T-cell (primary cell): ENCODE measurements at places on chromosomes 1 and 21.

GRCh38 chr1:220889333-220889732 lies 10.1 kb downstream of the HLX start:
- DNase-seq, result no peak

DNA sequence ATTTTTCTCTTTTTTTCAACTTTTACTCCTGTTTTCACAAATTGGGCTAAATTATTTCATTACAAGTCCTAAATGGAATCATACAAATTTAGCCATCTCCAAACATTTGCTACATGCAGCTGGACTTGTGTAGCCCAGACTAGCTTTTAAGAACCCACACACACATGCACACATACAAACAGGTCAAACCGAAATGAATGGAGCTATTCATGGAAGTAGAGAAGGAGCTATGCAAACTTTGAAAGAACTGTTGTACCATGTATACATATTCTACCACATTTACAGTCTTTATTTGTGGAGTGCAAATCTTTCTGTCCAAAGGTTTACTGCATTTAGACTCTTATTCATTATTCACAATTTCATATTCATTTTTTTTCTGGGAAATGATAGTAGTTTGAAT lies 189.1 kb upstream of the RNPC3 start:
- no peak for DNase-seq

DNA sequence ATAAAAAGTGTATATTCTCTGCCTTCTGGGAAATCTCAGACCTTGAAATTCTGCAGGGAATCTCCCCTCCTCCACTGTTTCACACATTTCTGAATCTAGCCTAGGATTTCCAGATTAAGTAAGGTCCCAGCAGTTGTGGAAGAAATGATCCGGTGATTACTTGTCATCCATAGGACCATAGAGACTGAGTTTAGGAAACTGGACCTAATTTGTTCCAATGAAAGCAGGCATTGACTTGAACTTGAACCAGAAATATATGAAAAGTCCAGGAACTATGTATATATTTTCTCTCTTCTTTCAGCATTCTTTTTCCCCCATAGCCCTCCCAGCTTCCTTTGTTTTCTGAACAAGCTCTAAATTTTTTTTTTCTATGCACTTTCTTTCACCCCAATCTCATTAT lies 149.5 kb upstream of the SPAG17 start:
- DNase-seq, result no peak

- DNase-seq, result no peak
Measured at GRCh38 chr1:201319631-201320030, 36.3 kb downstream of the PKP1 start.

DNA sequence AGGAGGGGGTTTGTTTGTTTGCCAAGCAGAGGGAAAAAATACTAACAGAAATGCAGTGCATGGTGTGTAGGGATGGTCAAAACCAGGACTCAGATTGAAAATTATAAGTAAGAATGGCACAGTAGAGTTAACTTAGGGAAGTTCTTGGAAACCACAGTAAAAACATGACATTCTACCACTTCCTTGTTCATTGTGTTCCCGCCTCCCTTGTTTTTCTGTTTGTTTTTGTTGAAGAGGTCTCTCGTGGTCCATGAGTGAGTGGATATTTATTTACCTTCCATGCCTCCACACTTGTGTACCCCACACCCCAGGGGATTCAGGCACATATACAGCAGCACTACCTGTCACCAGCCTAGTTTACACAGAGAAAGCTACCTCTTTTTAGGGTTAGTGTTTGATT lies 69.6 kb downstream of the OLFML2B start:
- no peak for DNase-seq
